ENCODE measurements at places on chromosomes 4 and X. TPM values are rescaled to one million over a fixed set of nuclear protein-coding genes. Genes with fewer than 3 reads are reported as not detected.
A peak's percentile ranks its signal among the peaks of the same experiment; 100 is the strongest.

DNA sequence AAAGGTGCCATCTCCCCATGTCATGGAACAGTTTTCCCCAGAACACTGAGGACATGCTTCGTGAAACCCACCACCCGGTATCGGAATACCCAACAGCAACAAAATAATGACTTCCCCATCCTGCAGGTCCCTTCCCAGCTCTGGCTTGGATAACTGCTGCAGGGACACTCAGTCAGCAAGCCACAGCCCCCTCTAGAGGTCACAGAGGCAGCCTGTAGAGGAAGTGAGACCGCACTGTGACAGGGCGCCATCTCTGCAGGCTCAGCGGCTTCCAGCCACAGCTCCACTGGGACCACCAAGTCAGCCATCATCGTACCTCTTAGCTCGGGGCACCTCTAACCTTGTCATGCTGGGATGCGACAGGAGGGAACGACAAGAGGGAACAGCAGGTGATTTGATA lies 315.9 kb downstream of the LDB2 start:
- DNase-seq, result no peak

DNA sequence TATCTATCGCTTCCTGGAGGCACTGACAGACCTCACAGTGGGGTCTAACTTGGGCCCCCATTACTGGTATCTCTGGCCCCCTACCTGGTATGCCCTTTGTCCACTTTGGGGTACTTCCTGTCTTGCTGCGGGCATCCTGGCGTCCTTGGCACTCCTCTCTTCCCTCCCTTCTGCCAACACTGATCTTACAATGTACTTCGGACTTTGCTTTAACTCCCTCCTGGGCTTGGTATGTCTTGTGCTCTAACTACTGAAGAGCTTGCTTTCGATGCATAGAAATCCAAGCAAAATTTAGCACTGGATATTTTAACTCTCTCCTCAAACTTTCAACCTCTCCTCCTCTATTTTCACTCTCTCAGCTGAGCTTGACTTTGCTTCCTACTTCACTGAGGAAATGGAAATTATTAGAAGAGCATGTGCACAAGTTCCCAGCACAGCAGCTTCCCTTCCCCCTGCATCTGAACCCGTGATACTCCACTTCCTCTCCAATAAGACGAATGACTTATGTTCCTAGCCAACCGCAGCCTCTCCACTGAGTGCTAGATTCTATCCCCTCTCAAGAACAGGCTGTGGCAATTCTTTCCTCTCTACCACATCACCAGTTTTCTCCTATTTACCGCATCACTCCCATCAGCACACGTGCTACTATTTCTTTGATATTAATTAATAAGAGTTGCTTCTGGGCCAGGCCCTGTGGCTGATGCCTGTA lies 52.9 kb downstream of the SUPT20HL2 start:
- DNase-seq, result no peak

- DNase-seq, result no peak
These were observed 876.5 kb upstream of the INTU start for GRCh38 chr4:126756050-126756829.

DNA sequence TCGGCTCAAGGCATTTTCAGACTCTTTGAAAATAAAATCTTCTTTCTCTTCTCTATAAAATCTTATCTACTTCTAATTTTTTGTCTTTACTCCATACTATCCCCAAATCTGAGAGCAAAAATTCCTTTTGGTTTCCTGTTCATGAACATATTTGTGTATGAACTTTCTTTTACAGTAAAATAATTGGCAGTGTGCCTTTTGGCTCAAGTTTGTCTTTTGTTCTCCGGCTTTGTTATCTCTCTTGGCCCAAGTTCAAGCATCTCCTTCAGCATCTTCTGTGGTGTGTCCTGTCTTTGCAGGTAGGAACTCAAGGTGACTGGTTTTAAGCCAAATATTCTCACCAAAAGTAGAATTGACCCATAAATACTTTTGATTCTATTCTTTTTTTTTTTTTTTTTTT lies 276.6 kb upstream of the FAT1 start:
- DNase-seq, result no peak

DNA sequence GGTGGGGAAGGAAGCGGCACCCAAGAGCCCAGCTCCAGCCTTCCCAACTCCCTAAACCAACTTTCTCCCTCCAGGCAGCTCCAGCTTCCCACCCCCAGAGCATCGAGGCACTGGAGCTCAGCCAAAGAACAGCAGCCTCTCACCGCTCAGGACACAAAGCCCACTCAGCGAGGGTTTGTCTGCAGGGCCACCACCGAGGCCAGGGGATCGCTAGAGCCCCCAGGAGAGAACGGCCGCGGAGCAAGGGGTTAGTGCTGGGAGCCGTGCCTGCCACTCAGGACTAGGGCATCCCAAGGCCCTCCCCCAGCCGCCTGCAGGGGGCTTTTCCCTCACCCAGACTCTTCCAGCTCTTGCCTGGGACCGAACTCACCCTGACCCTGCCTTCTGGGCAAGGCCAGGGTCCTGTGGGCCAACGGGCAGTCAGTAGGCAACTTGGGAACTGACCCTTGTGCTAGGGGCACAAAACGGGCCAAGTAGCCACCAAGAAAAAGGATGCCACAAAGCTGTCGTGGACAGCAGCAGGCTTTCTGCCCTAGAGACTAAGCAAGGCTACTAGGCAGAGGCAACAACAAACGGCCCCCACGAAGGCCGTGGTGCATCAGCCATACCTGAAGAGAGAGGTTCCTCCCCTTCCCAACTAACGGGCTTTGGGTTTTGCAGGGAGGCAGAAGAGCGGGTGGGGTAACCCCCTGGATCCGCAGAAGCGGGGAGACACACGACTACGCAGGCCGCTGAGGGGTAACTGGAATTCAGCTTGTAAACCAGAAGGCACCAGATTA lies 2.3 kb downstream of the HCFC1 start:
- no peak for DNase-seq

- no peak for DNase-seq
These were observed 17.7 kb upstream of the PAQR3 start for GRCh38 chr4:78956975-78957374.

- peak; percentile 31 for DNase-seq
These were observed 51.2 kb downstream of the TMPRSS11E start for GRCh38 chr4:68498413-68499007.

- DNase-seq, result no peak
These were observed 29.6 kb upstream of the SPON2 start for GRCh38 chr4:1201851-1202525.

DNA sequence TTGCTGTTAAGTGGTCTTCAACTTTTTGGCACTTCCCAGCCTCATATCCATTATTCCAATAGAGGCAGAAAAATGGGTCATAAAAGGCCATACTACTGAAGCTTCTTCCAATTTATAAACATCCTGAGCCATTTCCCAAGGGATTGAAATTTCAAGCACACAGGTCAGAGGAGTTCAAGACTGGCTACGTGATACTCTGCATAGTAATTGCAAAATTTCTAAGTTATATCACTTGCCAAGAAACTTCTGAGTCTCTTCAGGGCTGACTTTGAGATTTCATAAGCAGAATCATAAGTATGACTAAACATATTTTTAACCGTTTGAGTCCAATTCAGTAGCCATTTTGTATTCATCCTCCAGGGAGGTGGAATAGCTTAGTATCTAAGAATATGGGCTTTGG lies 75.6 kb upstream of the RXFP1 start:
- no peak for DNase-seq

GRCh38 chr4:177322266-177322665 lies 12.6 kb downstream of the NEIL3 start:
- DNase-seq, result peak; percentile 17

GRCh38 chr4:185204238-185204910 lies 574 bp upstream of the CFAP97 start:
- DNase-seq, result no peak

GRCh38 chr4:128572778-128573241 lies 236.7 kb upstream of the JADE1 start:
- no peak for DNase-seq

- DNase-seq, result no peak
These were observed 13.6 kb downstream of the TLR6 start for GRCh38 chr4:38842994-38843393.

DNA sequence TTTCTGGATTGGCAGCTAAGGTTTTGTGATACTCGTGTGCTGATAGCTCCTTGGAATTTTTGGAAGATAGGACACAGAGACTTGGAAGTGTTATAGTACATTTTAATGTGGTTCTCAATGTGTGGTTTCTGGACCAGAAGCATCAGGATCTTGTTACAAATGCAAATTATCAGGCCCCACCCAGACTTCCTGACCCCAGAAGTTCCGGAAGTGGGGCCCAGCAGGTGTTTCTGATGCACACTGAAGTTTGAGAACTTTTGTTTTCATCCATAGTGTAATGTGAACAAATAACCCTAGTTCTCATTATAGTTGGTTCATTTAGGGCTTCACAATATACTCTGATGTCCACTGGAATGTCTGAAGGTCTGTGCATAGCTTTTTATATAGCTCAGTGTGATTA lies 49.6 kb downstream of the LAMP2 start:
- DNase-seq, result no peak

DNA sequence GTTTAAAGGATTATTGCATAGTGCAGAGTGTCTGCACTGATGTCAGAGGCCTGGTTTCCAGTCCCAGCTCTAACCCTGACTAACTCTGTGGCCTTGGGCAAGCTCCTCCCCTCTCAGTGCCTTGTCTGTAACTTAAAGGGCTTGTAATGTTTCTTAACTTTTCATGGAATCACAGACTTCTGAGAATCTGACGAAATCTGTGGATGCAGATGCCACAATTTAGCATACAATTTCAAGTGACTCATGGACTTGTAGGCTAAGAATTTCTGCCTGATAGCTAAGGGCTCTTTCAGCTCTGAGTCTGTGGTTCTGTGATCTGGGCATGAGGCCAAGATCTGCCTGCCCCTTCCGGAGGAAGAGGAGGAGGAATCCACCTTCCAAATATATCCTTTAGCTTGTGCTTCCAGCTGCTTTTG lies 236.9 kb downstream of the AR start:
- DNase-seq, result peak; percentile 28

DNA sequence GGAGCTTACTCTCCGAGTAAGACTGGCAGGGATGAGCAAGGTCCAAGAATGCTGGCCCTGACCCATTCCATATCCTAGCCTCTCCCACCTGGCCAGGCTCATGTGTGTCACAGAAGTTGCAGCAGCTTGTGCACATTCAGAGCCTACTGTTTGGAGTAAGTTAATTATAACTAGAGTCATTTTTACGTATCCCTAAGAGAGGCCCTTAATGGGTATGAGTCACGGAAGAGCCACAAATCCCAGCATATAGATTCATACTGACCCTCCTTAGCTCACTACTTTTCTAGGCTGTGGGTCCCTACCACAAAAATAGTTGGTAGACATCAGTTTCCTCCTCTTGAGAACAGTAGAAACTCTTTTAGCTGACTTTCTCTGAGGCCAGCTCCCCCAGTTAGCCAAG lies 118.3 kb upstream of the FRG1 start:
- no peak for DNase-seq

GRCh38 chr4:144633215-144633614 lies 12.7 kb upstream of the HHIP start:
- DNase-seq, result no peak

DNA sequence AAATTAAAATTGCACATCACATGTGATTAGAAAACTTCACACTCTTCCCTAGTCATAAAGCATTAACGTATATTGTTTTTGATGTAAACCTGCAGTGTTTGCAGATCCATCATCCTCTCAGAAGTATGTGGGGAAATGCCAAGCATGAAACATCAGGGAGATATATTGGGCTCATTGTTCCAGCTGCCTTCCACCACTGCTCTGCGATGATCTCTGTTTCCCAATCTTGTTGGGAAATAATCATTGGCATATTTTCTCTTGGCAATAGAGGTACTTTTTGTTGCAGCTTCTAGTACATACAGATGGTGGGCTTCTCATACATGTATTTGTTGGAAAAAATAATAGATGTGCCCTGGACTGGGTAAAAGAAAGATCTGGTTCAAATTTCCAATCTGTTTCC lies 466.3 kb upstream of the HS3ST1 start:
- peak; percentile 23 for DNase-seq

DNA sequence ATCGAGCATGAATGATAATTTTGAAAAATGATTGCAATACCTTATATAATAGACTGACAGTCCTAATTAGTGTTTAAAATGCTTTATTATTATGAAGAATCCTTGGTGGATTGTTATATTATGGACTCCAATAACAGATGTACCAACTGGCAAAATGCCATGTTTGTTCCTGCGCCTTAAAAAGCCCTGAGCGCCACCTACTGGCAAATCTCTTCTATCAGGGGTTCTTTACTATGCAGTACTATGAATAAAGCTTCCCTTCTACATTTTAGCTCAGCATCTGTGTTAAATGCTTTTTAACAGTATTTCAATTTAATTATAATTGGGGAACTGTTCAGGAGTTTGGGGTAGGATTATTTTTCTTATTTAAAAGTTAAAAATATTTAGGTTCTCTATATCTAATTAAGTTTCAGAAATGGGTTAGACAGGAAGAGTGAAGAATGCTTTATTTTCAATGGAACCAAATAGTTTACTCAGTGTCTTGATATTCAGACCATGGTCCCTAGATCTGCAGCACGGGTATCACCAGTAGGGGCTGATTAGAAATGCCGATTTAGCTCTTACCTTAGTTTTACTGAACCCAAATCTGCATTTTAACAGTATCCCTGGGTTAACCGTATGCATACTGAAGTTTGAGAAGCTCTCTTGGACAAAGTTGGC lies 20.0 kb downstream of the CFAP97 start:
- DNase-seq, result peak; percentile 91

- DNase-seq, result peak; percentile 16
These were observed 415.1 kb upstream of the MAD2L1 start for GRCh38 chr4:120481756-120482155.

DNA sequence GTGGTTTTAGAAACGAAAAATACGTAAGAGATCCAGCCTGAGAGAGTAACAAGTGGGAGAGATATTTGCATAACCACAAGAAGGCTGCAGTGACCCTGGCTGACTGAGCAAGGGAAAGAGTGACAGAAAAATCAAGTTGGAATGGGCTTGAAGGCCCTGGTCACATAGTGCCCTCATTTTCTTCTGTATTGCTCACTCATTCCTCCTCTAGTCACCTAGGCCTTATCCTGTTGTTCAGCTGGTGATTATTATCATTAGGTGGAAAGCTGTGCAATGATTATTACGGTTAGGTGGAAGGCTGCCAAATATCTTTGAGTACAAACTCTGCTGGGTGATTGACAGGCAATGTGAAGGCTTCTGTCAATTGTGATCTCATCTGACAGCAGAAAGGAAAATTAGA lies 2384.1 kb downstream of the PCDH7 start:
- DNase-seq, result no peak

Gene RBM47
- 83.5 TPM for total RNA-seq

Gene AWAT2
- not detected for total RNA-seq

Gene F8A3
- 8.8 TPM for total RNA-seq

Gene NIPAL1
- total RNA-seq, result 3.1 TPM

Gene SNCA
- 19.7 TPM for total RNA-seq

Gene RNF128
- total RNA-seq, result 13.3 TPM

Gene HAND2
- total RNA-seq, result not detected

Gene PLP1
- total RNA-seq, result 0.08 TPM

Gene CLDN34
- not detected for total RNA-seq

Gene NFKB1
- total RNA-seq, result 57.6 TPM

Gene VGLL1
- not detected for total RNA-seq

Gene MTMR1
- 21.1 TPM for total RNA-seq

Gene ZNF182
- total RNA-seq, result 5.9 TPM

Gene SERTM2
- total RNA-seq, result 0.50 TPM

Gene GLA
- 57.7 TPM for total RNA-seq

Gene C4orf51
- not detected for total RNA-seq

Gene COX7B
- total RNA-seq, result 215 TPM

All from left lung (tissue), 14 donors.